ENCODE measurements at places on chromosomes 13 and 19.

GRCh38 chr13:78241278-78241919 lies 322.8 kb upstream of the EDNRB start:
- no peaks in the 10 kb centered on the region for H3K36me3 ChIP-seq
- H3K27ac ChIP-seq = no peak overlapping the region
- no peaks in the 10 kb centered on the region for H3K4me1 ChIP-seq
- DNase-seq = peak; percentile 38

DNA sequence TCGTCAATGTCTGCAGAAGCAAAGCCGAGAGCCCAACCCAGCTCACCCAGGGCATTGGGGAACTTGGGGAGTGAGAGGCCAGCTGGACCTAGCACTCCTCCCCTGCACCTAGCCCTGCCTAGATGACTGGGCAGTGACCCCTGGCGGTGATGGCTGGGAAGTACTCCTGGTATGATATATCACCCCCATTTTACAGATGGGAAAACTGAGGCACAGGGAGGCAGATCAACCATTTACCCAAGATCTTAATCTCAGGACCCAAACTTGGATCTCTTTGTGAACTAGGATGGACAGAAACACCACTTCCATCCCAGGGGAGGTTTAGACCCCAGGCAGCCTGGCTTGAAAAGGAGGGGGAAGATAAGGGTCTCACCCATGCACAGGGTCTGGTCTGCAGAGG lies 43.5 kb downstream of the CCL25 start:
- no peaks in the 10 kb centered on the region for H3K4me1 ChIP-seq
- no peak overlapping the region for H3K27ac ChIP-seq
- no peaks in the 10 kb centered on the region for H3K27me3 ChIP-seq
- DNase-seq = no peak

DNA sequence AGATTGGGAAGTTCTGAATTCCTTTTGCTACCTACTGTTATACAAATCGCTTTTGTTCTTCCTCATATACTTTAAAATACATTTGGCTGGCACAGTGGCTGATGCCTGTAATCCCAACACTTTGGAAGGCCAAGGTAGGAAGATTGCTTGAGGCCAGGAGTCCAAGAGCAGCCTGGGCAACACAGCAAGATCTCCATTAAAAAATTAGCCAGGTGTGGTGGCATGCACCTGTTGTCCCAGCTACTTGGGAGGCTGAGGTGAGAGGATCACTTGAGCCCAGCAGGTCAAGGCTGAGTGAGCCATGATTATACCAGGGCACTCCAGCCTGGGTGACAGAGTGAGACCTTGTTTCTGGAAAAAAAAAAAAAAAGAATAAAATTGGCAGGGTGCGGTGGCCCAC lies 34.4 kb upstream of the CXCL17 start:
- no peaks in the 10 kb centered on the region for H3K36me3 ChIP-seq
- no peaks in the 10 kb centered on the region for H3K27me3 ChIP-seq
- no peak overlapping the region for H3K27ac ChIP-seq

- DNase-seq = no peak
- H3K4me3 ChIP-seq = no peak overlapping the region
- H3K4me1 ChIP-seq = peaks cover 5% of the 10 kb centered on the region
- no peak overlapping the region for H3K27ac ChIP-seq
- peaks cover 87% of the 10 kb centered on the region for H3K36me3 ChIP-seq
- H3K27me3 ChIP-seq = no peaks in the 10 kb centered on the region
Observed at GRCh38 chr19:18863843-18864362, 32.1 kb downstream of the CERS1 start.

GRCh38 chr19:47271949-47272348 lies 2.7 kb upstream of the INAFM1 start:
- no peak for DNase-seq
- H3K36me3 ChIP-seq = peaks cover 27% of the 10 kb centered on the region
- no peak overlapping the region for H3K27ac ChIP-seq
- H3K4me1 ChIP-seq = peaks cover 22% of the 10 kb centered on the region

DNA sequence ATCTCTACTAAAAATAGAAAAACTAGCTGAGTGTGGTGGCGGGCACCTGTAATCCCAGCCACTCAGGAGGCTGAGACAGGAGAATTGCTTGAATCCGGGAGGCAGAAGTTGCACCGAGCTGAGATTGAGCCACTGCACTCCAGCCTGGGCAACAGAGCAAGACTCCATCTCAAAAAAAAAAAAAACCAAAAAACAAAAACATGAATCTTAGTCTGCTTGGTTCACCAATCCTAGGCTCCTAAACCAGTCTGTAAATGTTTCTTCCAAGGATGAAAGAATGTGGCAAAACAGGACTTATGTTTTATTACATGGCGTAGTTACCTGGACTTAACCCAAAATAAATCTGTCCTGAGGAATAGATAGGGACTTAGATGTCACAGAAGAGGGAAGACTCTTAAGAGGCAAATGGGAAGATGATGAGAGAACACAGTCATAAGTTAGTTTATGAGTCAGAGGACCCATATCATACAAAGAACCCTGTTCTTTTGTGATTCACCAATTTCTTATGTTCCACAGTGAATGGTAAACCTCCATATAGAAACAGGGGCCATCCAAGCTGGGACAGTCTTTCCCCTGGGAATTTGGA lies 6.9 kb upstream of the FBXL3 start:
- no peaks in the 10 kb centered on the region for H3K4me1 ChIP-seq
- no peaks in the 10 kb centered on the region for H3K36me3 ChIP-seq
- DNase-seq = no peak

DNA sequence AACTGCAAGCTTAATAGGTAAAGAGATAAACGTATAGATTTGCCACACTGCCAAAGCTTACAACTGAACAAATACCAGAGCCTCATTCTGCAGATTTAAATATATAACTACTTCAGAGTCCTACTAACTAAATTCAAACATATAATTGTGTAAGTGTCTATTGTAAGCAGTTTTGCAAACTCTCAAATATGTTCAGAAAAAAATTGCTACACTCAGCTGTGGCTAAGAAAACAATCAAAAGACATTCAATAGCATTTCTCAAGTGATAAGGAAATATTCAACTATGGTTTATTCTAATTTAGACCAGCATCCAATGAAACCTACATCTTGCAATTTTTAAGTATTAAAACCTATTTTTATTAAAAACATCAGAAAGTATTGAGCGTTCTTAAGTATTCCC lies 202.4 kb downstream of the KCTD12 start:
- no peaks in the 10 kb centered on the region for H3K36me3 ChIP-seq
- DNase-seq = no peak
- H3K4me3 ChIP-seq = no peak overlapping the region
- H3K27me3 ChIP-seq = peaks cover 7% of the 10 kb centered on the region

- no peak overlapping the region for H3K27ac ChIP-seq
- H3K4me3 ChIP-seq = no peak overlapping the region
- H3K27me3 ChIP-seq = no peaks in the 10 kb centered on the region
- H3K36me3 ChIP-seq = no peaks in the 10 kb centered on the region
- no peak for DNase-seq
Observed at GRCh38 chr13:31264151-31264550, 64.4 kb downstream of the B3GLCT start.

DNA sequence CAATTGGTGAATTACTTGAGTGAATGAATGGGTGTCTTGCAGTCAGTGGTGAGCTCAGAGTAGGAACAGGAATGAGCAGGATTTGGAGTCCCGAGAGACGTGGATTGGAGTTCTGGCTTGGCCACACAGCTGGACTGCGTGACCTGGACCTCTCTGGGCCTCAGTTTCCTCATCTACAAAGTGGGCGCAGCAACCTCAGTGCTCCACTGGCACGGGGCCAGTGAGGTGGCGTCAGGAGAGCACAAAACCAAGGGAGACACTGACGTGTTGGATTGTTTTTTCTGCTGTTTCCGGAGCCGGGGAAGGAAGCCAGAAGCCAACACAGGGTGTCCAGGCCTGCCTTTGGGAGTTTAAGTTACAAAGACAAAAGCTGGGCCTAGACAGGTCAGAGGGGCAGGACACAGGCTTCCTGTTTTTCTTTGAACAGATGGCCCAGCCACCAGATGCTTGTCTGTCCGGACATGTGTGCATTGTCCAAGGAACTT lies 6.5 kb upstream of the DOCK6 start:
- no peaks in the 10 kb centered on the region for H3K36me3 ChIP-seq
- H3K27me3 ChIP-seq = no peaks in the 10 kb centered on the region
- no peak for DNase-seq
- H3K27ac ChIP-seq = peak overlapping the region; percentile 48
- no peak overlapping the region for H3K4me3 ChIP-seq

DNA sequence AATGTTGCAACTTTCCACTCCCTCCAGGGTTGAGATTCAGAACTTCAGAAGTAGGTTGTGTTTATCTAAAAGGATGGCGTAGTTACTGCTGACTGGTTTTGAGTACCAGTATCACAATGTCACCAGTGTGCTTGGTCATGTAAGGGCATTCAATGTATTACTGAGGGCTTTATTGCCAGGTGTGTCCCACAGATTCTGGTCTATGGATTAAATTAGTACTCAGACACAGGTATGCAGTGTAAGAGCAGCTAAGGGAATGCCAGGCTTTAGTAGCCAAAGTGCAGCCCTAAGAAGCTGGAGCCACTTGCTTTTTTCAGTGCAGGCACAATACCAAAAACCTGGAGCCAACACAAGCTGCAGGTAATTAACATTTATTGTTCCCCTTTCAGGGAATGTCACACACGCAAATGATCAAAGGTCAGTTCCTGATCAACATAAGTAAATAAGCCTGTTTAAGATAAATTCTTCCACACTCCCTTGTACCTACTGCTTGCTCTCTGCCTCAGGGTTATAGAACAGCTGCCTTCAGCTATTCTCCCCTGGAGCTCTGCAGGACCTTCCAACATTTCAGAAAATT lies 130.1 kb upstream of the ZNF91 start:
- no peaks in the 10 kb centered on the region for H3K4me1 ChIP-seq
- H3K27ac ChIP-seq = no peak overlapping the region
- H3K27me3 ChIP-seq = no peaks in the 10 kb centered on the region
- no peak overlapping the region for H3K4me3 ChIP-seq
- DNase-seq = no peak

DNA sequence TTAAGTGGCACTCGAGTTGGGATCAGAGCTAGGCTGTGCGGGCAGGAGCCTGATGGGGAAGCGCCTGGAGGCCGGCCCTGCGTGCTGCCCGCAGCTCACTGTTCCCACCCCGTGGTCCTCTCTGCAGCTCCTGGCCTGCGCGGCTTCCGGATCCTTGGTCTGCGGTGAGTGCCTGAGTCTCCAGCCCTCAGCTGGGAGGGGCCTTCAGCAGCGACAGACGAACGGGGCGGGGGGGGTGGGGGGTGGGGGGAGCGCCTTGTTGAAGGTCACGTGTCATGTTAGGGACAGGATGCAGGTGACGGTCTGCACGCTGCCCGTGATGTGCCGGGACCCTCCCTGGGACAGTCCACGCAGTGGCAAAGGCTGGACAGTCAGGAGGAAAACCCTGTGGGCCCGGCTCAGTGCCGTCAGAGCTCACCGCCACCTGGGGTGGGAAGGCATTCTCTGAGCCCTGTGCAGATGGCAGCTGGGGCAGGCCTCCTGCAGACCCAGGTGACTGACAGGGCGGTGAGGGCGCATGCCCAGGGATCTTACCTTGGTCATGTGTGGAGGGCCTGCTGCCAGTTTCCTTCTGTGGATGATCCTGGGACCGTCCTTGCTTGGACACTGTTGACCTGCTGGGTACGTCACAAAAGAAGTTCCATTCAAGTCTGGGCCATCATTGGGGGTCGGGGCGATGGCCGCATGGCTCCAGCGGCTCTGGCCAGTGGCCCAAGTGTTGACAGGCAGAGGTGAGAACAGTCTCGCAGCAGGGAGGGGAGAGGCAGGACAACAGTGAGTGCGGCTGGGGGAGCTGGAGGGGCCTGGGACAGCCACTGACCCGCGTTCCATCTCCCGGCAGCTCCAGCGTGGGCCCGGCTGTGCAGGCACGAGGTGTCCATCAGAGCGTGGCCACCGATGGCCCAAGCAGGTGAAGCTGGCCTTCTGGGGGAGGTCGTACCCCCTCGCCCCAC lies 4.3 kb downstream of the NDUFS7 start:
- H3K36me3 ChIP-seq = peaks cover 34% of the 10 kb centered on the region
- peaks cover 14% of the 10 kb centered on the region for H3K4me1 ChIP-seq
- DNase-seq = no peak
- no peak overlapping the region for H3K4me3 ChIP-seq
- H3K27me3 ChIP-seq = no peaks in the 10 kb centered on the region

DNA sequence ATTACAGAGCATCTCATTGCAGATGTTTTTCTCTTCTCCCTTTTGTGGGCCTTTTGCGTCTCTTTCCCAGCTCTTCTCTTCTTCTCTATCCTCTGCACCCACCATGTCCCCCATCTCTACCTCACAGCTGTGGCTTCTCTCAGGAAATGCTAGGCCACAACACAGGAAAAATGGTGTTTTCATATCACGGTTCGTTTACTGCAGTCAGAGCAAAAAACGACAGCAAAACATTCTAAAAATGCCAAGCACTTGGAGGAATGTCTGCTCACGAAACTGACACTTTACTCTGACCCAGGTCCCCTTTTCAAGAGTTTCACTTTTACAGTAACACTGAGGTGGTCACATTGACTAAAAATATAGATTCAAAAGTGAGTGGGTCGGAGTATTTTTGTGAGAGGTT lies 152.2 kb downstream of the DCT start:
- H3K27ac ChIP-seq = no peak overlapping the region
- no peaks in the 10 kb centered on the region for H3K36me3 ChIP-seq
- peaks cover 2% of the 10 kb centered on the region for H3K4me1 ChIP-seq
- no peak overlapping the region for H3K4me3 ChIP-seq

DNA sequence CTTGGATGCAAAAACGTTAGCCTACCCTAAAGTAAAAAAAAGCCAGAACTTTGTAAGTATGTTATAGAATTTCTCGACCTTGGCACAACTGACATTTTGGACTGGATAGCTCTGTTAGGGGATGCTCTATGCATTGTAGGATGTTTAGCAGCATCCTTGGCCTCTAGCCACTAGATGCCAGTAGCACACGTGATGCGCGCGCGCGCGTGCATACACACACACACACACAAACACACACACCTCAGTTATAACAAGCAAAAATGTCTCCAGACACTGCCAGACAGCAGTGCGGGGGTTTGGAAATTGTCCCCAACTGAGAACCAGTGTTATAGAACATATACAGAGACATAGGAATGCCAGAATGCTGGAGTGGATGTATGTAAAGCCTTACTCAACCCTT lies 17.2 kb downstream of the ZNF226 start:
- DNase-seq = no peak
- no peak overlapping the region for H3K27ac ChIP-seq
- H3K4me1 ChIP-seq = no peaks in the 10 kb centered on the region

DNA sequence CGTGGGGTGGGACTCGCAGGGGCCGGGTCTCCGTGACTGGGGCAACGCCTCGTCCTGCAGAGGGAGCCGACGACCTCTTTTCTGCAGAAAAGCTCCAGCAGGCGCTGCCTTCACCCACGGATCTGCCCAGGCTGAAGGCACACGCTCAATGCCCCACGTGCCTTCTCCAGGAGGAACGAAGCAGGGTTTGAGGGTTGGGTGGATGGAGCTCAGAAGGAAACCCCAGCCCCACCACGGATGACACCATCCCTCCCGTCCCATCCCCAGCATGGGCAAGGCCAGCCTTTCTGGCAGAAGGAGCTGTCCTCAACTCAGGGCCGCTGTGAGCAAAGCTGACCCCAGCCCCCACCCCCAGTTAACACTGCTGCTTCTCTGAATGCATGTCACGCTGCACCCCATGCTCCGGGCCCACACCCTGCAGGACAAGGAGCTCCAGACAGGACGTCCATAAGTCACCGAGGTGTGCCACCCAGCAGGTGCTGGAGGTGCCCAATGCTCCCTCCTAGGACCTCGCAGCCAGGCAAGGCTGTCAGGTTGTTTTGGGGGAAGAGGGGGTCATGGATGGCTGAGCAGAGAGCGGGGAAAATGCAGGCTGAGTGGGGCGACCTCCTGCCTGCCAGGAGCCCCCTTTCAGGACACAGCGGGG lies 7.4 kb downstream of the C19orf25 start:
- DNase-seq = no peak
- peaks cover 7% of the 10 kb centered on the region for H3K27me3 ChIP-seq
- peaks cover 37% of the 10 kb centered on the region for H3K4me1 ChIP-seq
- H3K4me3 ChIP-seq = no peak overlapping the region
